Skin of body (tissue), 3 donors: ENCODE measurements at places on chromosomes 6 and 20. TPM values are rescaled to one million over a fixed set of nuclear protein-coding genes. Genes with fewer than 3 reads are reported as not detected.

Gene APOM
- 1.2 TPM for total RNA-seq

Gene BEND3
- total RNA-seq: 1.6 TPM

- no peak for DNase-seq
Observed at GRCh38 chr6:87922196-87922946, 125.3 kb upstream of the SPACA1 start.

DNA sequence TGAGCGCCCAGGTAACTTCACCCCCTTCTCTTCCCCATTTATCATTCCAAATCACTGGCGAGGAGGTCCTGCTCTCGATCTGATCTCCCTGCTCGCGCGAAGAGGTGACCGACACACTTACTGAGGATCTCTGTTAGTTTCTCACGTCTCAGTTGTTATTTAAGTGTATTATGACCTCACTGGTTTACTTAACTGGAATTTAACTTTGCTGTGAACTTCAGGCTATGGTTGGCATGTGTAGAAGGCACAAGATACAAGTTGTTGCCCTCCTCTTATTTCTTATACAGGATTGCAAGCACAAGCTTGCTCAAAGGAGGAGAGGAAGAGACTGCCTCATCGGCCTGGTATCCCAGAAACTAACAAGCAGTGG lies 1.2 kb downstream of the RNF217 start:
- DNase-seq: peak; percentile 13

DNA sequence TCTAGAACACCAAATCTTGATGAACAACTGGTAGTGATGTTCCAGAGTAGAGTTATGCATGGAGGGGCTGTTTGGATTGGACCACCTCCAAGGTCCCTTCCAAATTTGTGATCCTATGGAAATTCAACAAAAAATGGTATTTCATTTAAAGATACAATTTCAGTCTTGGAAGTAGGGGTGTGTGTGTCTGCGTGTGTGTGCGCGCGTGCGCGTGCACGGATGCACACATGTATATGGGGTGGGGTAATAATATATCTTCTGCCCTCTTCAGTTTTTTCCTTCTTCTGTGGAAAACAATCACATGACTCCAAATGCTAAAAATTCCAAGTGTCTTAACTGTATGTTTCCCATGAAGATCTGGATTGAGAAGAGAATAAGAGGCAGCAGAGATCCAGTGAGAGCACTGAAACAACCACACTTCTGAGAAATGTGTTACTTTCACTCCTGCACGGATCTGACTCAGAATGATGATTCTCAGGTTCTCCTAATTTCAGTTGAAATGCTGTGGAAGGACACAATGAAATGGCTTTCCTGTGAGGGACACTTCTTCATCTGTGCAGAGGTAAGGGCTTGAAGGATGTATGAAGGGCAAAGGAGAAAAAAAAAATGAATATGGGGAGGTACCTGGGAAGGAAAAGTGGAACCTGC lies 10.6 kb upstream of the IL17F start:
- DNase-seq: no peak

GRCh38 chr6:163583558-163583957 lies 169.0 kb downstream of the QKI start:
- no peak for DNase-seq

GRCh38 chr6:74137911-74138310 lies 441.9 kb downstream of the CD109 start:
- peak; percentile 57 for DNase-seq

DNA sequence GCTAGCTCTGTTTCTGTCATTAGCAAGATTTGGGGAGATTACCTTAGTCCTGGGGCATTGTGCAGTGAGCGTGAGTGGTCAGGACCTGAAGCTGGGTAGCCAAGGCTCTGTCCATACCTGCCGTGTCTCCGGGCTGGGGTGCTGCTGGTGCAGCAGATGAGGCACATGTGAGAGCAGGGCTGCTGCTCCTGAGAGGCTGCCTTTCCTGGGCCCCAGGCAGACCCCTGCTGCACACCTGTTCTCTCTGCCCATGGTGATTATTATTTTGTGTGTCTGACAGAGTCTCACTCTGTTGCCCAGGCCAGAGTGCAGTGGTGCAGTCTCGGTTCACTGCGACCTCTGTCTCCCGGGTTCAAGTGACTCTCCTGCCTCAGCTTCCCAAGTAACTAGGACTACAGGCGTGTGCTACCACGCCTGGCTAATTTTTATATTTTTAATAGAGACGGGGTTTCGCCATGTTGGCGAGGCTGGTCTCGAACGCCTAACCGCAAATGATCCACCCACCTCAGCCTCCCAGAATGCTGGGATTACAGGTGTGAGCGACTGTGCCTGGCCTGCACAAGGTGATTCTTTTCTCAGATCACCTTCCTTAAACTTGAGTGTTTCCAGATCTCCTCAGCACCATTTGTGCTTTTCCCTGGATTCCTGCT lies 36.8 kb upstream of the IRF4 start:
- DNase-seq: no peak

DNA sequence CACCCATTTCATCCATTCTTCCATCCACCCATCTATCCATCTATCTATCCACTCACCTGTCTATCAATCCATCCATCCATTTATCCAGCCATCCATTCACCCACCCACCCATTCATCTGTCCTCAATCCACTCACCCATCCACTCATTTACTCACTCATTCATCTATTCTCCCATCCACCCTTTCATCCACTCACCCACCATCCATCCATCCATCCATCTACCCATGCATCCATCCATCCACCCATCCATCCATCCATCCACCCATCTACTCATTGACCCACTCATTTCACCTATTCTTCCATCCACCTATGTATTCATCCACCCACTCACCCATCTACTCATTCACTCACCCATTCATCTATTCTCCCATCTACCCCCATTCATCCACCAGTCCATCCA lies 24.2 kb upstream of the PTGIS start:
- DNase-seq: no peak
